ENCODE measurements at places on chromosomes 11 and 22. TPM values are rescaled to one million over a fixed set of nuclear protein-coding genes. Genes with fewer than 3 reads are reported as not detected.
A peak's percentile ranks its signal among the peaks of the same experiment; 100 is the strongest.

AMBRA1 gene
- total RNA-seq: 24.1 TPM

CNGA4 gene
- not detected for total RNA-seq

- no peaks in the 10 kb centered on the region for H3K27me3 ChIP-seq
- no peak overlapping the region for H3K27ac ChIP-seq
- peaks cover 4% of the 10 kb centered on the region for H3K36me3 ChIP-seq
- H3K4me1 ChIP-seq: peaks cover 48% of the 10 kb centered on the region
- no peak overlapping the region for H3K4me3 ChIP-seq
Observed at GRCh38 chr11:122676638-122677037, 21.1 kb downstream of the UBASH3B start.

DNA sequence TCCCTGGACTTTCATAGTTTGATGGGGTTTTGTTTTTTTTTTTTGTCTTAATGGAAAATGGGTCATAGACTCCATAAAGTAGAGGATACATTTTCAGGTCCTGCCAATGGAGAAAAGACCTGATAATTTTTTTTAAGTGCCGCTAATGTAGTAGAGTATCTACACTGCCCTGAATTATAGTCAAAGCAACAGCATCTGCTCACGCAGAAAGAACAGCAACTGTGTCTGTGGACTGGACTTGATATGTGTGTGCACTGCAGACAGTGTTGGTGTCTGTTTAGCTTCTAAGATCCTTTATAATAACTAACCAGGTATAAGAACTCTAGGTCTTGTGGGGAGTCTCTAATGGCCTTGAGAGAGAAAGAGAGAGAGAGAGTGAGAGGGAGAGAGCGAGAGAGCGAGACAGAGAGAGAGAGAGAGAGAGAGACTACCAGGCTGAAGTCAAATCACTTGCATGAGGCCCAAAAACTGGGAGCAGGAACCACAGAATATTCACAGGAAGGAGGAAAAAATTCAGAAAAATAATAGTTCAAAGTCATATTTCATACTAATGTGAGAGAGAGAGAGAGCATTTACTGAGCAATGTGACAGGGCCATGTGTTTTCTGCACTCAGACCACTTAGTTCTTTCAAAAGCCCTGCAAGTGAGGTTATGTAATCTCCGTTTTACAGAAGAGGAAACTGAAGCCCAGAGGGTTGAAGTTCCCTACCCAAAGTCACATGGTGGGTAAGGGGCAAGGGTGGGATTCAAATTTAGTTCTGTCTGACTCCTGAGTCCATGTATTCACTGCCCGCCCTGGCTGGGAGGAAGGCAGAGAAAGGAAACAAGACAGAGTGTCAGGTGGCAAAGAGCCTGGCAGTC lies 8.6 kb upstream of the MIAT start:
- peak overlapping the region; percentile 3 for H3K27ac ChIP-seq
- DNase-seq: no peak
- H3K27me3 ChIP-seq: no peaks in the 10 kb centered on the region
- H3K4me1 ChIP-seq: peaks cover 73% of the 10 kb centered on the region
- no peak overlapping the region for H3K4me3 ChIP-seq

GRCh38 chr11:19597876-19598275 lies 114.8 kb upstream of the NAV2 start:
- no peaks in the 10 kb centered on the region for H3K36me3 ChIP-seq
- no peak overlapping the region for H3K27ac ChIP-seq
- no peak for DNase-seq
- no peaks in the 10 kb centered on the region for H3K4me1 ChIP-seq
- peaks cover 13% of the 10 kb centered on the region for H3K27me3 ChIP-seq

DNA sequence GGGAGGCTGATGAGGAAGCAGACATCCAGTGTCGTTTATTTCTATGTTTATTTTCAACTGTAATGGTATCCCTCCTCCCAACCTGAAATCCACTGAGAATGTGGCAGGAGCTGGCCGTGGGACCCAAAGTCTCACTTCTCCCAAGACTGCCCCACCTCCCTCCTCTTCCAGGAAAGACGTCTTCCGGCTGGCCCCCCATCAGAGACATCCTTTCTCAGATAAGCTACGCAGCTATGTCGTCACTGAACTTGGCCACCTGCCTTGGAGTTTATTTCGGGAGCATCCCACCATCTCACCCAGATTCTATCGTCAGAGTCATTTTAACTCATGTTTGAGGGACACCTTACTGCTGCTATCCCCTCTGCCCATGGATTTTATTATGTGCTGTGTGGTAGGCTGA lies 13.9 kb downstream of the TMEM184B start:
- H3K27me3 ChIP-seq: no peaks in the 10 kb centered on the region
- H3K4me1 ChIP-seq: peaks cover 27% of the 10 kb centered on the region
- H3K27ac ChIP-seq: no peak overlapping the region
- H3K4me3 ChIP-seq: no peak overlapping the region
- DNase-seq: no peak

DNA sequence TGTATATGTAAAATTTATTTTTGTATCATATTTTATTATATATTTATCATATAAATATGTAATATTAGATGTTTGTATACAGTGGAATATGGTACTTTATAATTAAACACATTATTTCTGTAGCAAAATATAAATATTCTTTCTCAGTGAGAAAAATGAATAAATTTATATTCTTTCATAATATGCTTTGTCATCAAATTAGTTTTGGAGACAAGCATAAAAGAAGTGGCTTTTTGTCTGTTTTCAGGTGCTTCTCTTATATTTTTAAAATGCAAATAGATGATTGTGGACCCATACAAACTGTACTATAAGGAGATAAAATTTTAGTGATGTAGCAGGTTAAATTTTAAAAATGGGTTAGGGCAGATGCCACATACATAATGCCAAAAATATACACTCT lies 222.4 kb upstream of the CNTN5 start:
- H3K27me3 ChIP-seq: no peaks in the 10 kb centered on the region
- H3K4me1 ChIP-seq: no peaks in the 10 kb centered on the region
- no peak overlapping the region for H3K27ac ChIP-seq
- DNase-seq: no peak
- H3K36me3 ChIP-seq: no peaks in the 10 kb centered on the region
- H3K4me3 ChIP-seq: no peak overlapping the region

GRCh38 chr11:117597071-117597470 lies 199.9 kb downstream of the DSCAML1 start:
- H3K27me3 ChIP-seq: peaks cover 23% of the 10 kb centered on the region
- H3K36me3 ChIP-seq: no peaks in the 10 kb centered on the region
- peak; percentile 66 for DNase-seq
- H3K4me1 ChIP-seq: no peaks in the 10 kb centered on the region
- no peak overlapping the region for H3K4me3 ChIP-seq

DNA sequence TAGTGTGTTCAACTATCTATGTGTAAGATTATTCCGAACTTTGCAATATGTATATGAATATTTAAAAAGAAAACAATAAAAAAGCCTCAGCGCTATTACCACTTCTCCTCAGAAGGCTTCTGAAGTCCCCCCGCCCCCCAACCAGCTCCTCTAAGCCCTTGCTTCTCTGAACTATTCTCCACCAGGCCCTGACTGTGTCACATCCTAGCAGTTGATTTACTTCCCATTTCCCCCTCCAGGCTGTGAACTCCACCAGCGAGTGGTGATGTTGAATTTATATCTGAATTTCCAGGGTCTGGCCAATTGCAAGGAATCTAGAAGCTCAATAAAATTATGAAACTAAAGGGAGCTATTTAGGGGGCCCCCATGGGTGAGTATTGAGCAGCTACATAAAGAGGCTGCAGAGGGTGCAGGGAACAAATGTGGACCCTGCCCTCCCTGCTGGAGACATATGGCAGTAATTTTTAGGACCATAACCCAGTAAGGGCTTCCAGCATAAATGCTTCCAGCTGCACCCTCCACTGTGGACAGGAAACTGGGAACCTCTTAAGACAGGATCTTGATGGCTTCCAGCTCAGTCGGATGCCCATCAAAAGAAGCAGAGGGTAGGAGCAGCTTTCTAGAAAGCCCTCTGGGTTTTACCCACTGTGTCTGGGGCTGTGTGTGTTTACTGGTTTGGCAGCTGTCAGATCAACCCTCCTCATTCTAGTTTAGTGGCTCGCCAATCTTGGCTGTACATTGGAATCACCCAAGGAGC lies 81.4 kb downstream of the TIMP3 start:
- DNase-seq: no peak
- no peaks in the 10 kb centered on the region for H3K36me3 ChIP-seq
- H3K4me3 ChIP-seq: no peak overlapping the region
- H3K4me1 ChIP-seq: peaks cover 3% of the 10 kb centered on the region
- H3K27ac ChIP-seq: no peak overlapping the region
